ENCODE measurements at places on chromosomes 3 and 15.

GRCh38 chr3:171835116-171835515 lies 8.0 kb upstream of the TMEM212 start:
- no peak for DNase-seq

GRCh38 chr15:86620641-86621349 lies 541.1 kb downstream of the AGBL1 start:
- no peak for DNase-seq

DNA sequence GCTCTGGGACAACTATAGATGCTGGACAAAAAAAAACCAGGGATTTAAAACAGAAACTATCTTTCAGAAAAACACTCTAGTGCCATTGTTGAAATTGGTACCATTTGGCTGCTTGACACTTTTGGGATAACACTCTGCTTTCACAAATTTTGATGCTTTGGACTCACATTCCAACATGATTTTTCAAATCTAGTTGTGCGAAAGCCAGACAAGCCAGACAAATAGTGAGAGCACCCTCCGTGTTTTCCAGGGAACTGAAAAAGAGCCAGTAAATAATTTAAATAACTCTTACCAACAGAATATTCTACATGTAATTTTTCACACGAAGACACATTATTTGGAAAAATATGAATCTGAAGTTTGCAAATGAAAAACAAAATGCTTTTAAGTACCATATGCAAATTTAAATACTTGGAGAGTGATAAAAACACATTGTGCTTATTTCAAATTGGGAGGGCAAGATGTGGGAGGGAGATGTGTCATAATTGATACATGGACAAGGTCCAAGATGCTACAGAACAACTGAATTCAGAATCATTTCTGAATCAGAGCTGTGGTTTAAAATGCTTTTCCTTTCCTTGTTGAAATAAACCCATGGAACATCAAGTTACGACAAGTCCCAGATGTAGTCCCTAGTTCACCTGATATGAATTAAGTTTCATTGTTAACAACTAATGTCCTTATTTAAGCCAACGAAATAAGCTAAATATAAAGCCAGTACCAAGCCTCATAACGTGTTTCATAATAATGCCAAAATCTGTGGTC lies 144.2 kb upstream of the SOX2 start:
- no peak for DNase-seq

- no peak for DNase-seq
Measured at GRCh38 chr3:87127281-87127680, 99.8 kb upstream of the CHMP2B start.

- DNase-seq, result no peak
Measured at GRCh38 chr3:131772269-131773026, 262.4 kb downstream of the CPNE4 start.

GRCh38 chr3:59654123-59654479 lies 604.3 kb upstream of the CFAP20DC start:
- DNase-seq, result no peak

DNA sequence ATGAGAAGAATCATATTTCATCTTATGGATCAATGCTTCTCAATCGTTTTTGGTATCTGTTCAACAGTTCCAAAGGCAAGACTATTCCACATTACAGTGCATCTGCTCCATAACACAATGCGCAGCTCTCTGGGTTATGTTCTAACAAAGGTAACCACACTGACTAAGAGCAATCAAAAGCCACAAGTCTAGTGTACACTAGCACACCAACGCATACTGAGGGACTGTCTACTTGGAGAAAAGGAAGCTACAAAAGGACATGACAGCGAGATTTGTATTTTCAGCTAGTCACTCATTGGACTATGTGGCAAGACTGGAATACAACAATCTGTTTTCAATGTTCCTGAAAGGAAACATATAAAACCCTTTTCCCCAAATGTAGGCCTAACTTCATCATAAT lies 35.8 kb downstream of the SETD2 start:
- no peak for DNase-seq

DNA sequence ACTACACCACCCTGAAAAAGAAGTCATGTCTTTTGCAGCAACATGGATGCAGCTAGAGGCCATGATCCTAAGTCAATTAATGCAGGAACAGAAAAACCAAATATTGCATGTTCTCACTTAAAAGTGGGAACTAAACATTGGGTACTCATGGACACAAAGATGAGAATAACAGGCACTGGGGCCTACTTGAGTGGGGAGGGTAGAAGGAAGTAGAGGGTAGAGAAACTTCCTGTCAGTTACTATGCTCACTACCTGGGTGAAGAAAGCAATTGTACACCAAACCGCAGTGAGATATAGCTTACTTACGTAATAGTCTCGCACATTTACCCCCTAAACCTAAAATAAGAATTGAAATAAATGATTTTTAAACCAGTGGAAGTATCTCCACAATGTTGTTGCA lies 480.5 kb upstream of the ARRDC4 start:
- DNase-seq, result no peak

DNA sequence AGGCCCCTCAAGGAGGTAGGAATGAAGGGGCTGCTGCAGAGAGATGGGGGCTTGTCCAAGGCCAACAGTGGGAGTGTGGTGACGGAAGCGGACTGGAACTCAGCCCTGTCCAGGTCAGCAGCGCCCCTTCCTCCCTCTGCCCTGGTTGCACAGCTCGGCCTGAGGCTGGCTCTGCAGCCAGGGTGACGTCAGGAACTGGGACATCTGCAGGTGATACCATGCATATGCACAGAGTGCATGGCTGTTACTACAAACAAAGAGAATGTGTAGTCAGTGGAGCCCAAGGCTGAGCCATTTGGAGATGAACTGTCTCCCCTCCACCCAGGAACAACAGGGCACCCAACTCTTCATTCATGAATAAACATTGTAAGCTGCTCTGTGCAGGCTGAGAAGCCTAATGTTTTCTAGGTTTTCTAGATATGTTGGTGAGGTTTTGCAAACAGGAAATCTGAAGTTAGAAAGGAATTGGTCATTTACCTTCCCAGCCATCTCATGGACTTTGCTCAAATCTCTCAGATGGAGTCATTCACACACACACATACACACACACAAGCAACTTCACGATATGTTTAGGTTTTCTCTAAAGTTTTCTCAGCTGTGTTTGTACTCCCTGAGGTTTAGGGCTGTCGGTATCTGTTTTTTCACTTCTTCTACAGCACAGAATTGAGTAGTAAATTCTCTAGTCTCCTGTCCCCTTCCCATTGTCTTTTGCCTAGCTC lies 117.2 kb downstream of the TLE3 start:
- DNase-seq, result no peak

DNA sequence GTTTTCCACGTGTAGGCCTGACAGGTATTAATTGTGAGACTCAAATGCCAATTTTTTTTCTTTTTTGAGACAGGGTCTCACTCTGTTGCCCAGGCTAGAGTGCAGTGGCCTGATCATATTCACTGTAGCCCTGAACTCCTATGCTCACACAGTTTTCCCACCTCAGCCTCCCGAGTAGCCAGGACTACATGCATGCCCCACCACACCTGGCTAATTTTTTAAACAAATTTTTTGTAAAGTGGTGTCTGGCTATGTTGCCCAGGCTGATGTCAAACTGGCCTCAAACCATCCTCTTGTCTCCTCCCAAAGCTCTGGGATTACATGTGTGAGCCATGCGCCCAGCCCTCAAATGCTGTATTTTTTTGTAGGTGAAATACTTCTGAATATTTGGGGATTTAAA lies 14.0 kb downstream of the SLC25A36 start:
- DNase-seq, result no peak

DNA sequence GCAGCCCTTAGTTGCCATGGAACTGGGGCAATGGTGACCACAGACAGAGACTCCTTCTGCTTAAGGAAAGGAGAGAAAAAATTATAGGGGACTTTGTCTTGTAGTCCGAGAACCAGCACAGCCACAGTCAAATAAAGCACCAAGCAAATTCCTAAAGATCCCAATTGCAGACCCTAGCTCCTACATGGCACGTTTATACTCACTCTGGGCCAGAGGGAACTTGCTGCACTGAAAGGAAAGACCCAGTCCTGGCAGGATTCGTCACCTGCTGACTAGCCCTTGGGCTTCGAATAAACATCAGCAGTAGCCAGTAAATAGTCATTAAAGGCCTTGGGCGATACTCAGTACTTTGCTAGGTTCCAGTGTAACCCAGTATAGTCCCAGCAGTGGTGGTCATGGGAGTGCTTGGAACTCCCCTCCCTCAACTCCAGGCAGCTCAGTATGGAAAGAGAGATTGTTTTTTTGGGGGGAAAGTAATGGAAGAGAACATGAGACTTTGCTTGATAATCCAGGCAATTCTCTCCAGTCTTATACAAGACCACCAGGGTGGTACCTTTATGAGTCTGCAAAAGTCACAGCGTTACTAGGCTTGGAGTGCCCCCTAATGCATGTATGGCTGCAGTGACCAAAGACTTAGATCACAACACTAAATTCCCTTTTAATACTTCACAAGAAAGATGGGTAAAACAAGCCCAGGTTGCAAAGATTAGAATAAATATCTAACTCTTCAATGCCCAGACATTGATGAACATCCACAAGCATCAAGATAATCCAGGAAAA lies 66.4 kb upstream of the AGTR1 start:
- DNase-seq, result no peak

GRCh38 chr3:194817936-194818335 lies 132.3 kb downstream of the FAM43A start:
- DNase-seq, result no peak

DNA sequence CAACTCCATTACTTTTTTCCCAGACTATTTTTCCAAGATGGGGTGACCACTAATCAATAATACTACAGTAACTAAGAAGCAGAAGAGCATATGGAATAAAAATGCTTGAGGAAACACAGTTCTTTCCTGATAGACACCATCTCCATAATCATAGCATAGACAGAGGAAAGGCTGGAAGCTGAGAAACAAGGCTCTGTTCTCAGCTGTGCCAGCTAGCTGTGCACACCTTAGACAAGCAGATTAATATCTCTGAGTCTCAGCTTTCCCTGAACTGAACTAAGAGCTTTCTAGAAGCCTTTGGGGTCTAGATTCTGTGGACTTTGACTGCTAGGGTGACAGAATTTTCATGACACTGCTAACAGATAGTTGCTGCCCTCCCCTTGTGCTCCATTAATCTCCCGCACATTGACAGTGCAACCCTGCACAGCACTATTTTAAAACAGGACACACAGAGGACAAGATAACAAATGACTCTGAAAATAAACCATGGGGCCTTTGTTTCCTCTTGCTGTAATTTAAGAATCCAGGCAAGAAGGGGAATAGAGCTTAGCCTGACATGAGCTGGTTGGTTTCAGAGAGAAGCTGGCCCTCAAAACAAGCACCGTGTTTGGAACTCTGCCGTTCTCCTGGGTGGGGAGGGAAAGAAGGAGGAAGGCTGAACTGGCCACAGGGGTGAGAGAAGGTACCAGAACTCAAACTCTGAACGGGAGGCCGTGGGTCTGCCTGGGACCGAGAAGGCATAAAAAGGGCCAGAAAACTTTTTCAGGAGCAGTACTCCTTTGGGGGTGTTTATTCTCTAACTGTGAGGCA lies 67.4 kb downstream of the ATP13A5 start:
- DNase-seq, result no peak

DNA sequence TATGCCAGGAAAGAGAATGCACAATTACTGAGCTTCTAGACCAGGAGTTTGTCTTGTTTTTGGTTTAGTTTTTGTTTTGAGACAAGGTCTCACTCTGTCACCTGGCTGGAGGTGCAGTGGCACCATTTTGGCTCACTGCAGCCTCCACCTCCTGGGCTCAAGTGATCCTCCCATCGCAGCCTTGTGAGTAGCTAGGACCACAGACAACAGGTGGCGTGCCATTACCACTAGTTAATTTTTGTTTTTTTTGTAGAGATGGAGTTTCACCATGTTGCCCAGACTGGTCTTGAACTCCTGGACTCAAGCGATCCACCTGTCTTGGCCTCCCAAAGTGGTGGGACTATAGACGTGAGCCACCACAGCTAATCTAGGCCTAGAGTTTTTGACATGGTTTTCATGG lies 104.4 kb upstream of the CCDC54 start:
- DNase-seq, result no peak

DNA sequence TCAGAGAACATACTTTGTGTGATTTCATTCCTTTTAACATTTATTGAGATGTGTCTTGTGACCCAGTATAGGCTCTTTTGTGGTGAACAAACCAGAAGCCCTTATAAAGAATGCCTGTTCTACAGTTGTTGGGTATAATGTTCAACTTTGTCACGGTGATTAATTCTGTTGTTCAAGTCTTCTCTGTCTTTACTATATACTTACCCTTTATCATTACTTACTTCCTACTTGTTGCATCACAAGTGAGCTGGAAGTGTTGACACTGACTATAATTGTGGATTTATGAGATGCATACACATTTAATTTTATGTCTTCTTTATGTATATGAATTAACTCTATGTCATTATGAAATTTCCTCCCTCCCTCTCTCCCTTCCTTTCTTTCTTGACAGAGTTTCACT lies 59.7 kb upstream of the TBL1XR1 start:
- DNase-seq, result no peak

- no peak for DNase-seq
Measured at GRCh38 chr3:66638717-66639116, 137.9 kb upstream of the LRIG1 start.

DNA sequence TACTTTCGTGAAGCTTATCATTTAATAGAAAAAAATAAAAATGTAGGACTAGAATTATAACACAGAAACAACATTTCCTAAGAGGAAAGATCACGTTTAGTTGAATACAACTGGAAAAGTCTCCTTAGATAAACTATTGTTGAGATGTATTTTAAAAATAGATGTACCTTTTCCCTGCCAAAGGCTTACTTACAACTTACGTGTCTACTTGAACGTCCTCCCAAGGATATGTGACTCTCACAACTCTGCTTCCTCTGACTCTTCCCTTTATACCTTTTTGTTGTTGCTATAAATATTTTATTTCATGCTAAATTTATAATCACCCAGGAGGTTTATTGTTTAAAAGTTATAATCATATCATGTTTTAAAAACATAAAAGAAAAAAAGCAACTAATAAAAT lies 908.0 kb upstream of the ROBO1 start:
- DNase-seq, result no peak

DNA sequence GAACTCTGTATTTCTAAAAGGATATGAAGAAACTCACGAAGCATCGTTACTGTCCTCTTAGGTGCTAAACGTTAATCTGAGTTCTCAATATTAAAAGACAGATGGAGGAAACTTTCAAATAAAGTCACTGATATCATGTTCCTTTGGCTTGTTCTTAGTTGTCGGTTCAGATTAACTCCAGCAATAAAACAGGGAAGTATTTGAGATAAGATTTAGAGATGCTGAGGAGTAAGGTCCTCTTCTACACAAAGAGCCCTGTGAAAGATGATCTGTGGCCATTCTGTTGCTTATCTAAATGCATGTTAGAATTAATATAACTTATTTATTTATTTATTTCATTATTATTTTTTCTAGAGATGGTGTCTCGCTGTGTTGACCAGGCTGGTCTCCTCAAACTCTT lies 19.2 kb downstream of the AKAP13 start:
- no peak for DNase-seq

DNA sequence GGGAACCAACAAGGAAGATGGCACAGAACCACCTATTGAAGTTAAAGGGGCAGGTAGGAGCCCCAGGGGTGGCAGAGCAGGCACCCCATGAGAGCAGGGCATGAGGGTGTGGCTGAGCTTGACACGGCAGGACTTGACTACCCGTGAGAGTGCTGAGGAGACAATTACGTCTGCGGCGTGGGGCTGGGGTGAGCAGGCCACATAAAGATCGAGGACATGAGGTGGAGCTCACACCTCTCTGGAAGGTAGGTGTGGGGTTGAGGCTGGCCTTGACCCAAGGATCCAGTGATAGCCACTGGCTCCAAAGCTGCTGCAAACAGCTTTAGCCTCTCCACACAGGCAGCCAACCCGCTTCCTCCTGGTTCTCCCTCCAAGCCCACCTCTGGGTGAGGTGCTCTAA lies 64.5 kb downstream of the PCSK6 start:
- DNase-seq, result no peak
